Activated CD4-positive, alpha-beta T cell treated with anti-CD3 and anti-CD28 coated beads, Interleukin-2, amount 50 U/mL, for 1 hour (primary cell): ENCODE measurements at places on chromosomes 16 and 17.

DNA sequence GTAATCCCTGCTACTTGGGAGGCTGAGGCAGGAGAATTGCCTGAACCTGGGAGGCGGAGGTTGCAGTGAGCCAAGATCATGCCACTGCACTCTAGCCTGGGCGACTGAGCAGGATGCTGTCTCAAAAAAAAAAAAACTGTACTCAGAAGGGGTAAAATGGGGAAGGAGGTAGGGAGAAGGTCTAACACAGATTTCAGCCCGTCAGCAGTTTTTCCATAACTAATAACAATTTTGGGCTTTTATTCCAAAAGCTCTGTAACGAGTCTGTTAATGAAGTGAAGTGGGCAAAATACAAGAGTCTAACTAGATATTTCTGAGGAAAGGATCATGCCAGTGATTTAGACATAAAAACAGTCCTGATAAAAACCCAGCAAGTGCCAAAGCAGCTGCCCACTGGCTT is 10.8 kb downstream of the ZNF821 start:
- DNase-seq, result no peak

- DNase-seq, result no peak
These were observed 9.2 kb downstream of the GGA3 start for GRCh38 chr17:75252039-75252816.

DNA sequence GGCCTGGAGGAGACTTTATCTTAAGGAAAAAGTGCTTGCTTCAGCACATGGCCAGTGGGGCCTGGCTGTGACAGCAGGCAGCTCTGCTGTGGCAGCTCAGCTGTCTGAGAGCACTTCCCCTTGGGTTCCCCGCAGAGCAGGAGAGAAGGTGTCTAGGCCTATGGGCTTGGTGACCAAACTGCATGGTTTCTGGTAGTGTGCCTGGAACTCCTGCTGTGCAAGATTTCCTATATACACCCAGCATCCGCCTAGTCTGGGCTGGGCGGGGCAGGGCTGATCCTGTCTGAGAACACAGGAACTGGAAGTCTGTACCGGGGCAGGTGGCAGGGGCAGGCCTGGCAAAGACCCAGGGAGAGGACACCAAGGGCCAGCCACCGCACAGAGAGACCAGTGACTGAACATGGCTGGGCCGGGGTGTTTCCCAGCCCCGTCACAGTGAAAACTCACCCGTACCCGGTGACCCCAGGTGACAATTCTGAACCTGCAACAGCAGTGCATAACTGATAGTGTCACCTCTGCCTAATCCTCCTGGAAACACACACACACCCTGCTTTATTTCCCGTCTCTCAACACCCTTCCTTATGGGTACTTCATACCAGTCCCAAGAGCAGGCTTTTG is 39.3 kb downstream of the CHD9 start:
- DNase-seq, result peak; percentile 22

GRCh38 chr16:81695321-81696165 is 83.5 kb upstream of the PLCG2 start:
- no peak for DNase-seq

- no peak for DNase-seq
These were observed 19.1 kb downstream of the DEXI start for GRCh38 chr16:10923146-10923649.

DNA sequence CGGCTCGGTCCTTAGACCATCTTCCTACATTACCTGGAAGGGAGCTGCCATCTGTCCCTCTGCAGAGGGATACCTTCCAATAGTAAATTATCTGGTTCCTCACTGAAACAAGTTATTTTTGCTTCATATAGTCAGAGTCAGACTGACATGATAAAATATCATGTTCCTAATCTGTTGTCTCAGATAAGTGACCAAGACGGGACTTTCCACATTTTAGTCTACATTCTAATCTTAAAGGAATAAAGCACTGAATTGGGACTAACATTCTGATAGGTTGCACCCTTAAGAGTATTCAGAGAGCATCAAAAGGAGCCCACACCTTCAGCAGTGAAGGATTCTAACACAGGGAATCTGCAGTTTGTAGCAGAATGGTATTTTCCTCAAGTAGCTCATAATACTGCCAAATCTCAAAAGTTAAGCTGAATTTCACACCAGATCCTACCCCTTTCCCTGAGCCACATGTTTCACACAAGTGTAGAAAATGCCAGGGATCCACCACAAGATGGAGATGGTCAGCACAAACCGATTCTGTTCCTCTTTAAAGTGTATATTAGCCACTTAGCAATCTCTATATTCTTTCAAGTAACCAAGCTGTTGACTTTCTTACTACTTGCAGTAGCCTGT is 13.4 kb downstream of the GINS2 start:
- no peak for DNase-seq

DNA sequence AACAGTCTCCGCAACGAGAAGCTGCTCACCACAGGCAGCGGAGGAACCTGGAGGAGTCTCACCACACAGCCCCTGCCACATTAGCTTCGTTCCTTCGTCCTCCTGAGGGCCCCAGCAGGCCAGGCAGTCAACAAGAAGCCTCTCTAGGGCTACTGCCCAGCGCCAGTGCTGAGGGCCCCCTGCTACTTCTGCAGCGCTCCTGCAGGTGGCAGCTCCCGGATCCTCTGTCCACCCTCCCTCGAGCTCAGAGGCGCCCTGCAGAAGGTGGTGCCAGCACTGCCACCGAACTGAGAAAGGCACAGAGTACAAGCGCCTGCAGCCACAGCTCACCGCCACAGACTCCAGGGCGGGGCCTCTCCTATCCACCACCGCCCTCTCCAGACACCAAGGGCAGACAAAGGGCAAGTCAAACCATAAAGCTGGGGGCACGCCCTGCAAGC is 27.3 kb downstream of the KDM8 start:
- peak; percentile 83 for DNase-seq

- no peak for DNase-seq
These were observed 712 bp downstream of the TMEM256 start for GRCh38 chr17:7403043-7403726.

DNA sequence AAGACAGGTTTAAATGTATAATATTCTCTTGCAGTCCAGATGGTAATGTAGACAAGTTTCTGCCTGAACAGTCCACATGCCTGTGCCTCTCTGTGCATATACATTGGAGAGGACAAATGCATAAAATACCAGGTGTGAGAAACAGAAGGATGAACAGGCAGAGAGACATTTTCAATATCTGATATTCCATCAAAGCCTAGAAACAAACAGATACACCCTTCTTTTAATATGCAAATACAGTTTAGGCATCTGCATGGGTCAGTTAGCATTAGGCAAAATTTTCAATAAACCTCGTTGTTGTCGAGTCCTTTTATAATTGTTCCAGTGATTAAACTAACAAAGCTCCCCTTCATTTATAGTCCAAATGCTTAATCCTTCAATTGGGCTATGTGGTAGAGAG is 897 bp downstream of the OMG start:
- DNase-seq, result no peak

DNA sequence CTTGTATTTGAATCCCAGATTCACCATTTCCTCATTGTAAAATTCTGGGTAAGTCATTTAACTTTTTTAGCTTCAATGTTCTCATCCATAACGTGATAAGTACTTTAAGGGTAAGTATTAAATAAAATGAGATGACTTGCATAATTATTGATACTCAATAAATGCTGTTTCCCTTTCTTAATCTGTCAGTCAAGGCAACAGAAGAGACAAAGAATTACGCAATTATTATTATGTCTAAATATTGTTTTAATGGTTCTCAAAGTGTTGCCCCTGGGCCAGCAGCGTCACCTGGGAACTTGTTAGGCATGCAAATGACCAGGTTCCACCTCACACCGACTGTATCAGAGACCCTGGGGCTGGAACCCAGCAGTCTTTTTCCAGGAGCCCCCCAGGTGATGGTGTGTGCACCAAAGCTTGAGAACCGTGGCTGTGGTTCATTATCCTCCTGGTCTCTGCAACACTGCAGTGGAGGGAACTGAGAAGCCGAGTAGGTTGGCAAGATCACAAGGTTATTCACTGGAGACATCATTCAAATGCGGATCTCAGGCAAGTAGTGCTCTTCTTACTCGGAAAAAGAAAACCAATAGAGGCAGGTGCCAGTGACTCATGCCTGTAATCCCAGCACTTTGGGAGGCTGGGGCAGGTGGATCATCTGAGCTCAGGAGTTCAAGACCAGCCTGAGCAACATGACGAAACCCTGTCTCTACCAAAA is 43.5 kb downstream of the LYRM9 start:
- DNase-seq, result no peak

GRCh38 chr17:54848368-54848987 is 52.2 kb upstream of the TOM1L1 start:
- DNase-seq, result no peak

GRCh38 chr17:33334703-33335102 is 41.6 kb upstream of the ASIC2 start:
- no peak for DNase-seq
